Left kidney (tissue), 8 donors: ENCODE measurements at places on chromosomes 6 and 20.

GRCh38 chr6:119821380-119821779 lies 471.8 kb upstream of the MAN1A1 start:
- no peak for DNase-seq

DNA sequence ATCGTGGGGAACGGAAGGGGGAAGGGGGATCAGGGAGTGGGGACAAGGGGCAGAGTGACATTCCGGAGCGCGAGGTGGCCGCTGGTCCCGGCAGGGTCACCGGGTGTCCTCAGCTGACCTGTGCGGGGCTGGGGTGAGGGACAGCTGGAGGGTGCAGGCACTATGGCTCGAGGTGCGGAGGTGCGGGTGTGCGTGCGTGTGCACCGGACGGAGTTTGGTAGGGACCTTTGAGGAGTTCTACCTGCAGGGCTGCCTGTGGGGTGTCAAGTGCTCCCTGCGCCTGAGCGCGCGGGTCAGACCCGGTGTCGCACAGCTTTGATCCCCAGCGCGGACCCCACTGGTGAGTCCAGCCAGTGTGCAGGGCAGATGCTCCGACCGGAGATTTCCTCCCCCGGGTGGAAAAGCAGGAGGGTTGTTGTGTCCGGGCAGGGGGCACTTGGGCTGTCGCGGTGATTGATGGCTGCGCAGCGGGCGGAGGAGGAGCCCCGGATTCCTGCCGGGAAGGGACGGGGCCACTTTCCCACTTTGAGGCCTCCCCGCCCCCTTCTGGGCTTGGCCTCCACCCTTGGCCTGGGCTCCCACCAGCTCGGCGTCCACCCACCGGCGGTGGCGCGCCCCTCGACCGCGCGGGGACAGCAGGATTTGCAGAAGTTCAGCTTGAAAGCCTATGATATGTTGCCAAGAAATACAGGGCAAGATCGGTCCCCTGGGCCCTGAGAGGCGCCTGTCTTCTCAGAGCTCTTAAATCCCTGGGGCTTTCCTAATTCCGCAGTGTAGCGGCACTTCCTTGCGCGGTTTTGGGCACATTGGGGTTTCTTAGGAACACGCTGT lies 658 bp downstream of the RIN2 start:
- peak; percentile 72 for DNase-seq

DNA sequence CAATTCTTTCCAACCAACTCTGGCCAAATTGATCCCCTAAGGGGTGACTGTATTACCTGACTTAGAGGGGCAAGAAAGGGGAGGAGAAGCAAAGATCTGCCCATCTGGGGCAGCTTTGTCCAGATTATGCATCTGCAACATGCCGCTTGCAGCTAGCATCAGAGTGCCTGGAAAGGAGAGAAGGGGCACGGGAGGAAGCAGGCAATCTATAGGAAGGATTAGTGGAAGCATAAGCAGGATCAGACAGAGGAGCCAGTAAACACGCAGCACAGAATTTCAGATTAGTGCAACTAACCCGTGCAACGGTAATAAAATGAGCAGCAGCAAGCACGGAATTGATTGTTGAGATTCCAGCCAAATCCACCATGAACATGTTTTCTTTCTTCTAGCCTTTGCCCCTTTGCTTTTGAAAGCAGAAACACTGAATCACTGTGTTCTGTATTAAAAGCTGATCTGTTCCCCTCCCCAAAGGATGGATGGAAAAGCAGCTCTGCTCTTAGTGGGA lies 643.6 kb upstream of the CHD6 start:
- DNase-seq, result no peak

DNA sequence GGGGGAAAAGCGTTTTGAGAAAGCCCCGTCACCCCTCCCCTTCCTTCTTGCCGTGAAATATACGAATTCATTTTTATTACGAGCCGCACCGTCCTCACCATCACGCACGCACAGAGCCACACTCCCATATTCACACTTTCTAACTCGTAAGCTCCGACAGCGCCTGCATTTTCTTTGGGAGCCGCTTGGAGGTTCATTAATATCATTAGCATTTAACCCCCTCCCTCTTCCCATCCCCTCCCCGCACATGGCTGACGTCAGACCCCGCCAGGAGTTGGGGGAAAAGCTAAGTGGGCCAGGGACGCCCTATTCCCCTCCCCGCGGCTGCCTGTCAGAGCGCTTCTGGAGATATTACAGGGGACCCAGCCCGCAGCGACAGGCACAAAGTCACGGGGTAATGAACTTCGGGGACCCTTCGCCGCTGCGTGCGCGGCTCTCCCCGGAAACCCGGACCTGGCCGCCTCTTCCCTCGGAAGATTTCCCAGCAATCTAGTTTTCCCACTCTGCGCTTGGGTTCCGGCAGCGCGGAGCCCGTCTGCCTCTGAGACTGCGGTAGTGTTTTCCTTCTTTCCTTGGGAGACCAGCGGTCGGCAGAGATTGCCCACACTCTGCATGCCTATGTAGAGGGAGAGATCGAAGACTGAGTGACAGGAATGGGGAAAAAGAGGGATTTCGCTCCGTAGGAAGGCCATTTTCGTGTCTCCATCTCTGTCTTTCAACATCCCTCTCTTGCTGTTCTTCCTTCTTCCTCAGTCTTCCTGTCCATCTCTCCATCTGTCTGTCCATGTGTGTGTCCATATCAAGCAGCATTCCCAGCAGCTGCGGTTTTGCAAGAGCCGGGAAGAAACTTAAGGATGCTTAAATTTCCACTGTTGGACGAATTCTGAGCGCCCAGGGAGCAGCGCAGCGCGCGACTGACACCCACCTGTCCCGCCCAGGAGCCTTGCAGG lies at the start of gene NR2E1:
TSS of gene NR2E1 (plus strand) at position 309 of the 950 bp plus-strand sequence. CDS start 744 bp downstream, outside the sequence.
- DNase-seq, result no peak

DNA sequence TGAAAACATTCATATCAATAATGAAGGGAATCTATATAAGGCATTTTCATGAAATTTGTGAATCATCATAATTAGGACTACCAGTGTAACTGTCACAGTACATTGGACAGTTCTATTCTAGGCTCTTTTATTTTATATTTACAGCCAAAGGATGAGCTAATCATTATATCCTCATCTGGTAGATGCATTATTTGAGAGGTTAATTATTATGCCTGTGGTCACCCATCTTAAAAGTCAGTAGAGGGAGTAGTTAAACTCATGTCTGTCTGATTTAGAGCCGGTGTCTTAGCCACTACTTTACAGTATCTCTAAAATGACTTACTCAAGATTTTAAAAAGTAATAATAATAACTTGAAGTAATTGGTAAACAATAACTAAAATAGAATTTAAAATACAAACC lies 899.3 kb upstream of the MAP3K7 start:
- DNase-seq, result no peak

- no peak for DNase-seq
Observed at GRCh38 chr6:1313384-1313766, 1.5 kb downstream of the FOXQ1 start.

GRCh38 chr6:12592634-12593033 lies 123.9 kb upstream of the PHACTR1 start:
- DNase-seq, result no peak

GRCh38 chr6:106300944-106301343 lies 24.6 kb downstream of the ATG5 start:
- DNase-seq, result peak; percentile 21

- DNase-seq, result no peak
Observed at GRCh38 chr20:18066421-18067333, 9.0 kb upstream of the OVOL2 start.

DNA sequence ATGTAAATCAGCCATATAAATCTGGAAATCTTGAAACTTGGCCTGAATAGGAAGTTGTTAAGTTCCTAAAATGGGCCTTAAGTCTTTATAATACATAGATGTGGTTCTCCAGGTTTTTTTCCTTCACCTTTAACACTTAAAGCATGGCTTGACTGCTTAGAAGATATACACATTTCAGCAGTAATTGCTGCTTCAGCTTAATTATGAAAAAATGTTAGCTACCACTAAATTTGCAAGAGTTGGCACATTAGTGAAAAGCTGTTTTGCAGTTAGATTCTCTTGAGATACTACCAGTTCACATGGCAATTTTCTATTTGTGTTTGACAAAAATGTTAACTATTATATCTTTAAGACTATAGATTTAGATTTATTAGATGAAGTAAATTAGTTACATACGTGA lies 72.7 kb upstream of the MYO6 start:
- no peak for DNase-seq

- no peak for DNase-seq
Observed at GRCh38 chr6:31797588-31797987, 2.0 kb upstream of the VARS1 start.

DNA sequence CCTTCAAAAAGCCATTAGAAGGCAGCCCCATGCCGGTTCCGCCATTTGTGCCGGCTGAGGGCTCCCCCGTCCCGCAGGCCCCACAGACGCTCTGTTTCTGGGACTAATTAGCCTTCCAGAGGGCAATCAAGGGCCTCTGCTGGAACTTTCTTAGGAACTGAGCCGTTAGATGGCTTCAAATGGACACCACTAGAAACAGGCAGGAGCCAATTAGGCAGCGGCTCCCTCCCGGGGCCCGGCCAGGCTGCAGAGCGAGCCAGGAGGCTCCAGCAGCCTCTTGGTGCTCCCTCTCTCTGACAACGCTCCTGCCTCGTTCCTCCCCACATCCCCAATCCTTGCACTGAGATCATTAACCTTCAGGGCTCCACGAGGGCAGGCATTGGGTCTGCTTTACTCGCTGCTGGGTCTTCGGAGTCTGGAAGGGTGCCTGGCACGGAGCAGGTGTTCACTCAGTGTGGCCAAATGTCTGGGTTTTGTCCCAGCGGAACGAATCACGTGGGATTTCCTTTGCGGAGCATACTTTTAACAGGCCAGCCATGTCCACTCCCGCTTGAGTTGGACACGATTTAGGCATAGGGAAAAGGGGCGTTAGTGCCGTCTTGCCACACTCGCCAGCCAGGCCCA lies 98.3 kb downstream of the TMEM242 start:
- DNase-seq, result no peak
